ENCODE measurements at places on chromosomes 12 and 14.

DNA sequence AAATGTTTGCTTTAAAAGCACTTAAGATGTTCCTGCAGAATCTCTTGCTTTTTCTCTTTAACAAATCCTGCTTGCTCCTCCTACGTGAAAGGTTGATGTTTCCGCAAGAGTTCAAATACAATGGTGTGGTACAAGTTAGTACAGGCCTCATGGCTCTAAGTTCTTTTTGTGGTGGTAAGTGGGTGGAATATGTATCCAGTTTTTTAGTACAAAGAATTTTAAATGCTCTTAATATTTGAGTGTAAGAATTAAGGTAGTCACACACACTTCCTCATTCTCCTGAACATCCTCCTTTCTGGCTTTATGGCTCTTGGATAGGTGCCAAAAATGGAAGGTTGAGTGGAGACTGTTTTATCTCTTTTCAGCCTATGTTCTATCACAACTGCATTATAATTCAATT lies 1.8 kb downstream of the OTOGL start:
- DNase-seq, result no peak
- no peak overlapping the region for H3K27ac ChIP-seq
- H3K27me3 ChIP-seq, result peaks cover under 1% of the 10 kb centered on the region
- H3K4me3 ChIP-seq, result no peak overlapping the region

DNA sequence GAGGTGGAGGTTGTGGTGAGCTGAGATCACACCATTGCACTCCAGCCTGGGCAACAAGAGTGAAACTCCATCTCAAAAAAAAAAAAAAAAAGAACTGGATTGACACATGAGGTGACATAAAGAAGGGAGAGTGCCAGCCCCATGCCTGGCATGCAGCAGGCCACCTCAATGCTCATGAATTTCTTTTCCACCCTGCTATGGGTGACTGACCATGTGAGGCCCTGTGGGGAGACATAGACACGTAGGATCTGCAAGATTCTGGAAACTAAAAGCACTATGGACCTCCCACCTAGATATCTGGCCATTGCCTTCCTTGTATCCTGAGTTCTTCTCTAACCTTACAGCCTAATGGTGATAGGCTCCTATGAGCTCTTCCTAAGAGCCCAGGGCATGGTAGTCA lies 5.6 kb upstream of the ACTN1 start:
- H3K4me1 ChIP-seq, result peaks cover 14% of the 10 kb centered on the region
- H3K4me3 ChIP-seq, result no peak overlapping the region
- H3K27ac ChIP-seq, result no peak overlapping the region
- no peaks in the 10 kb centered on the region for H3K36me3 ChIP-seq
- DNase-seq, result no peak

DNA sequence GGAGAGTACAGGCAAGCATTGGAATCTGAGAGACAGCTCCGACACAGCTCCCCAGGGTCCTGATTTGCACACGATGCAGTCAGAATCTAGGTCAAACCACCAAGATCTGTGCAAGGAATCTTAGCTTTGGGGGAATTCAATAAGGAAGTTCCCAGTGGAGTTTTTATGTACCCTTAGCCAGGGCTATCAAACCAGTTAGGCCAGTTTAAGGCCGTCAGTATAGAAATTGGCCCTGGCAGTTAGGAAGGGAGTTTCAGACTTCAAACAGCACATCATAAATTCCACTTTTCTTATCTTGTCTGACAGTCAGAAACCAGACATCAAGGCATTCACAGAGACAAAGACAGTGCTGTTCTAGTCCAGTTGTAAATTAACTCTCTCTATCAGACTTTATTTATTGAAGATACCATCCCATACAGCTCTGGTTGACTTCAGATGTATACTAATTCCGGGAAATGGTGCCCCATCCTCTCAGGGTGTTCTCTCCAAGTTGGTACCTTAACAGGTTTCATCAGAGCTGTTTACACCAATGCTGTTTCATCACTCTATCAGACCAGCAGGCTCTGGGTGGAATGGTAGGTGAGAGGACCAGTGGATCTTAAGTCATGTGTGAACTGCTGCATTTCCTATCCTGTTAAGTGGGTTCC lies 157.5 kb upstream of the ATF7IP start:
- H3K27me3 ChIP-seq, result peaks cover 2% of the 10 kb centered on the region
- no peak overlapping the region for H3K4me3 ChIP-seq
- H3K27ac ChIP-seq, result no peak overlapping the region

DNA sequence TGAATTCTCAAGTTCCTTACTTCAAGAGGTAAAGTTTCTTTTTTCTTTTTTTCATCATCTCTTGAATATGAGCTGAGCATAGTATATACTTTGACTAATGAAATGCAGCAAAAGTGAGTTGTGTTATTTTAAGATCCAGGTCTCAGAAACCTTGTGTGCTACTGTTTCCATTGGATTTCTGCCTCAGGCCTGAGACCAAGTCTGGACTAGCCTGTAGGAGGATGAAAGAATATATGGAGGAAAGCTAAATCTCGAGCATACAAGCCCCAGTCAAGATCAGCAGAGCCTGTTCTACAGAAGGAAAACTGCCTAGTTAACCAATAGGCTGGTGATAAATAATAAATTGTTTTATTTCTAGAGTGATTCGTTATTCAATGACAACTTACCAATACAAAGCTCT lies 652.5 kb downstream of the C12orf50 start:
- no peak overlapping the region for H3K4me3 ChIP-seq
- no peak for DNase-seq
- H3K27me3 ChIP-seq, result no peaks in the 10 kb centered on the region
- no peaks in the 10 kb centered on the region for H3K4me1 ChIP-seq
- no peak overlapping the region for H3K27ac ChIP-seq

Measured in endothelial cell (in vitro differentiated cells).